ELR (cell line): ENCODE measurements at places on chromosomes 7 and 10.
A peak's percentile ranks its signal among the peaks of the same experiment; 100 is the strongest.

GRCh38 chr7:99094401-99094800 lies 49.5 kb downstream of the SMURF1 start:
- DNase-seq = no peak

DNA sequence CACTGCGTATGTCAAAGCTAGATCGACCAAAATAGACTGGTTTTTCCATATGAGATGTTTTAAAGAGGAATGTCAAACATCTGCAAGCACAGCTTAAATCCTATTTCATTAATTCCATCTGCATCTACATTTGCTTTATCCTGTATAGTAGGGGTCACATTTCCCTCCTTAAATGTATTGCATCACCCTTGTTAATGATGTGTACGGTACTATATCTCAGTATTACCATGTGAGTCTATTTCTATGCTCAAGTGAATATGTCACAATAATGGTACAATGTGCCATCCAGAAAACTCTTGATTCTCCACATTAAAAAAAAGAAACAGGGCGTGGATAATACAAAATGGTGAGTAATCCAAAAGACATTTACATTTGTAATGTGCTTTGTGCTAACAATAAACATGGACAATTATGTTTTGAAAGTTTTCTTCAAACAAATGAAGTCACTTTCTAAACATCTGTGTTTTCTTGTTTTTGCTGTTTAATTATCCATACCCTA lies 56.6 kb downstream of the TWIST1 start:
- DNase-seq = peak; percentile 67

DNA sequence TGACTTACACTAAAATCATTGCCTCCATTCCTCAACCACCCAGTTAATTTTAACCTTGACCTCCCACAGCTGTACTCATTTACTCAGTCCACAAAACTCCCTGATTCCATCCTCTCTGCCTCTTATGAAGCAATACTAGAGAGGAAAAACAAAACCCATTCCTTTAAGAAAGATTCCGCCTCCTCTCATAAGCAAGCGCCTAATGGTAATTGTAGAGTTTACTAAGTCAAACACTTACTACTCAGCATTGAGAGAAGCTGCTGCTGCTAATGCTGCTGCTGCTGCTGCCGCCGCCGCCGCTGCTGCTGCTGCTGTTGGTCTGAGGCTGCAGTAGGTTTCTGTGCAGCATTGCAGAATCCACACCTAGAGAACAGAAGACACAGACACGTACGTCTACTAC lies 2.1 kb upstream of the ADD3 start:
- DNase-seq = peak; percentile 55

- peak; percentile 33 for DNase-seq
Measured at GRCh38 chr7:39709768-39710311, 86.5 kb downstream of the RALA start.

- no peak for DNase-seq
Measured at GRCh38 chr10:80539421-80540031, 1.8 kb downstream of the SH2D4B start.

DNA sequence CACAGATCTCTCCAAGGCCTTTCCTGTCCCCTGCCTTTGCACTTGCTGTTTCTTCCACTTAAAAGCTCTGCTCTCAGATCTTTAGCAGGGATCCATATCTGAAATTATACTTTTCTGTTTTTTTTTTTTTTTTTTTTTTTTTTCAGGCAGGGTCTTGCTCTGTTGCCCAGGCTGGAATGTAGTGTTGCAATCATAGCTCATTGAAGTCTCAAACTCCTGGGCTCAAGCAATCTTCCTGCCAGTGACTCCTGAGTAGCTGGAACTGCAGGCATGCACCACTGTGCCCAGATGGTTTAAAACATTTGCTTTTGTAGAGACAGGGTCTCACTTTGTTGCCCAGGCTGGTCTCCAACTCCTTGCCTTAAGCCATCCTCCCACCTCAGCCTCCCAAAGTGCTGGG lies 5.0 kb upstream of the TSPAN15 start:
- DNase-seq = no peak

DNA sequence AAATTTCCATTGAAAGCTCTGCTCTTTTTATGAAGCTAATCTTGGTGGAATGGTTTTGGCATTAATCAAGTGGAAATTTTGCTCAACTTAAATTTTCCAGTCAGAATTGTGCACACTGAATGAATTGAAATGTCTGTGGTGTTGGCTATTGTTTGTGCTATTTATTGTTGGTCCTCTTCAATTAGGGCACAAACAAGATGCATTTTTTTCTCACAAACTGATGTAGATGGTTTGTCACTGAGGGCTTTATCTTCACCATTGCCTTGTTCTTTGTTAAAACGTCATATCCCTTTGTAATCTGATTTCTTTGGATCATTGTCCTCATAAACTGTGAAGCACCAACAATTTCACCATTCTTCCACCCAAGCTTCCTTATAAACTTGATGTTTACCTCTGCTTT lies 152.1 kb upstream of the RHOBTB1 start:
- DNase-seq = no peak

DNA sequence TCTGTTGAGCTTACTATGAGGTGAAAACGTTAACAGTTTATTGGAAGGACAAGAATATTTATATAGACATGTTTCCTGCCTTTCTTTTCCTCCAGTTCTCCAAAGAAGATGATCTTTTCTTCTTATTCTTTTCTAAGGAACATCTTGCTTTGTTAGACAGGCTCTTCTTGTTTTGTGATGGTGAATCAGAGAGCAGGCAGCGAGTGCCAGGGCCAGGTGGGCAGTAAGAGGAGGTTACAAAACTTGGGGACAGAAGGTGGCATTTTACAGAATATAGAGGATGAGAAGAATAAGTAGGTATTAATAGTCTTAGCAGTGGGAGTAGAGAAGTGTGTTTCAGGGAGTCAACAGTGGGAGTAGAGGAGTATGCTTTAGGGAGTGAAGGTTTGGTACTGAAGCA lies 223.6 kb downstream of the ARL4A start:
- DNase-seq = no peak

- DNase-seq = no peak
Measured at GRCh38 chr7:32073533-32073932, 3.3 kb upstream of the PDE1C start.

DNA sequence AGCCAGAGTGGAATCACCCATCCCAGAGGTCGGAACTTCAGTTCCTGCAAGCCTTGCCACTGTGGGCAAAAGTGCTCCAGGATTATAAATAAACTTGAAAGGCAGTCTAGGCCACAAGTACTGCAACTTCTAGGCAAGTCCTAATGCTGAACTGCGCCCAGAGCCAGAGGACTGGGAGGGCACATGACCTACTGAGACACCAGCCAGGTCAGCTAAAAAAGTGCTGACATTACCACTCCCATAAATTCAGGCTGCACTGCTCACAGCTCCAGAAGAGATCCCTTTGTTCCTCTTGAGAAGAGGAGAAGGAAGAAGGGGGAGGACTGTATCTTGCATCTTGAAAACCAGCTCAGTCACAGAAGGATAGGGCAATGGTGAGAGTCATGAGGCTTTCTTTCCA lies 1084.1 kb upstream of the PHF14 start:
- DNase-seq = no peak

GRCh38 chr10:22895252-22895651 lies 32.6 kb upstream of the ARMC3 start:
- DNase-seq = no peak

DNA sequence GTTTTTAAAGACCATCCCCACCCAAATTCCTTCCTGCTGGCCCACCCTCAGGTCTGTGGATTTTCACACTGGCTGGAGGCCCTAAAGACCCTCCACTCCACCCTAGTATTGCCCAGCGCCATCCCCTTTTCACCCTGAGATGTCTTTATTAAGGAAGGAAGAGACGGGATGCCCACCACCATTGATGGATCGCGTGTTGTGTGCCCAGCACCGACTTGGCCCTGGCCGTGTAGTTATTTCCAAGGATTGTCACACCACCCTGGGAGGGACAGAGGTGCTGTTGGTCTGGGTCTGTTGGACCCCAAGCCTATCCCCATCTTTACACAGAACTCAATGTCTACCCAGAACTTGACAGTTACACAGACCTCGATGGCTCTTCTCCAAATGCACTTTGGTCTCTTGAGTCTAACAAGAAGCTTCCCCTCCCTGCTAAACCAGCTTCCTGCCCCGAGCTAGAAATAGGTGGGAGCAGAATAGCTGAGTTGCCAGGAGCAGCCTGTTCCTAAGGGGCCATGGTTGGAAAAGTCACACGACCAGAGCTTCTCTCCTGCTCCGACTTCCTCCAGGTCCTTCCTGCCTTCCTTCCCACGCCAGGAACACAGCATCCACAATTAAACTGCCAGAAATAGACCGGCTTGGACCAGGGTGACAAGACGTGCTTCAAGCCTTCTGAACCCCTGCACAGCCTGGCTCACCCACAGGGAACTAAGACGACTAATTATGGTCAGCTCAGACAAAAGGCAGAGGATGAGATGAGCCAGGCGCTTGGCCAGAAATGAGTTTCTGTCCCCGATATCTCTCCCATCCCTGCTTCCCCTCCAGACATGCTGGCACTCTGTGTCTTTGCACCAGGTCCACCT lies 139.5 kb upstream of the CHST15 start:
- no peak for DNase-seq

DNA sequence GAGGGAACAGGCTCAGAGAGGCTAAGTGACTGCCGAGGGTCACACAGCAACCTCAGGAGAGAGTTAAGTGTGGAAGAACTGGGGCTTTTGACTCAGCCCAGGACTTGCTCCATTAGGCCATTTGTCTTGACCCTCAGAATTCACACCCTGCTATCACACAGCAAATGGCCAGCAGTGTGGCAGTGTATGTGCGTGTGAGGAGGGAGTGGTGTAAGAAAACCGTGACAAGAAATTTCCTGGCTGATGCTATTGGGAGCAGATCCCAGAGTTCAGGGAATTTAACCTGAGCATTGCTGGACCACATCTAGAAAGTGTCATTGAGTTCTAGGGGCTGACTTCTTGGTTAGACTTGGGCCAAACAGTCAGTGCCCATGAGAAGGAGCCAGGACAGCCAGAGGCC lies 18.4 kb downstream of the VWA2 start:
- no peak for DNase-seq

GRCh38 chr10:62590306-62590705 lies 214.2 kb upstream of the ADO start:
- DNase-seq = peak; percentile 35

- DNase-seq = peak; percentile 54
Measured at GRCh38 chr10:108303149-108303548, 1138.6 kb upstream of the SORCS1 start.

DNA sequence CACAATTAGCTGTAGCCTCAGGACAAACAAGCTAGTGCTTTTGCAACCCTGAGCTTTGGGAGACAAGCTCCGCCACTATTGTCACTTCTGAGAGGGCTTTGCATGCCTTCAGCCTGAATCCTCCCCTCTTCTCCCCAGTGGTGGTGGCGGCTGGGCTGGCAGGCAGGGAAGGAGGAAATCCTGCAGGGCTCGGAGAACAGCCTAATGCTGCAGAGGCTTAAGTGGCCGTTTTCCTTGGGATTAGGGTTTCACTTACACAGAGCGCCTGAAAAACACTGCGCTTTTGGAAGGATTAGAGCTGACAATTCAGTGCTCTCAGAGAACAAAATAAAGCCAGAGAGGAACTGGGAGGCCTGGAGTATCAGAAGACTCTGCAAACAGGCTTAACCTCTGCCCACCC lies 71.3 kb downstream of the PAX2 start:
- no peak for DNase-seq

- DNase-seq = no peak
Measured at GRCh38 chr10:27857616-27858015, 112.0 kb upstream of the MKX start.

DNA sequence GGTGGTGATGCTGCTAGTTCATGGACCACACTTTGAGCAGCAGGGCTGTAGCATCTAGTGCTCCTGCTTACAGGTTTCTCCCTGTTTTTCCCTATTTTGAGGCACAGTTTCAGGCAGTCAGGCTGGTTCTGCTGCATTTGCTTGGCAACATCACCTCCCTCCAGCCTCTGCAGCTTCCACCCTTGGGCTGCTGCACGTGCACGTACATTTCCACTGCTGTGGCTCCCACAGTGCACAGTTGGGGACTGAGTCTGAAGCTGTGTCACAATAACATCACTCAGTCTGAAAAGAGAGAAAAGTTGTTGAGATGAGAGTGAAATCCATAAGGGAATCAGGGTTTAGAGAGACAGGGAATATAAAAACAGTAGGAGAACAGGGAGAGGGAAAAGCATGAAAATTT lies 230.7 kb upstream of the FZD1 start:
- no peak for DNase-seq

DNA sequence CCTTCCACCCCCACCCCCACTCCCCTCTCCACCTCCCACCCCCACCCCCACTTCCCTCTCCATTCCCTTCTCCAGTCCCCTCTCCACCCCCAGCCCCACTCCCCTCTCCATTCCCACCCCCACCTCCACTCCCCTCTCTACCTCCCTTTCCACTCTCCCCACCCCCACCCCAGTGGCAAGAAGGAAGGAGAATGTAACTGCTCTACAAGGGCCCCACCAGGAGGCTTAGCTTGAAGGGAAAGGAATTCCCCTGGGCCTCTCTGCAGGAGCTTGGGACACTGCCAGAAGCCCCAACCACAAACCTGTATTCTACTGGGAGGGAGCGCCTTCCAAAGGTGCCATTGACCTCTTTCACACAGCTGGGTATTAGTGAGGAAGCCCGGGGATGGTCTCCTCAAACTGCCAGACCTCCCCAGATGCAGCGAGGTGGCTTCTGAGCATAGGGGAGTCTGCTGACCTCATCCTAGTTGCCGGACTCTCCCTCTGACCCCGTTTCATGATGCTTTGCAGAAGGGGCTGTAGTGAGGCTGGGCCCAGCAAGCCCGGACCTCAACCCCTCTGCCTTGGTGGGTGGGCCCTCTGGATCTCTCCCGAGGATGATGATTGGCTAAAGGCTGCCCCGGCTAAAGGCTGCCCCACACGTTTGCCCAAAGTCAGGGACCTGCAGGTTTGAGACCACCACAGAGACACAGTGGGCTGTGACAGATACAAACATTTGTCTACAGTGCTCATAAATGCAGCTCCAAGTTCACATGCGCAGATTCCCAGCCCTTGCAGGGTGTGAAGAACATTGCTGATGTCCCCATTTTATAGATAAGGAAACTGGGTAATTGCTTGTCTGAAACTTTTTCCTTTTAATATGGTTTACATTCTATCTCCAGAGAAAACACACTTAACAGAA lies 2.9 kb downstream of the DEPP1 start:
- DNase-seq = peak; percentile 65

- DNase-seq = peak; percentile 42
Measured at GRCh38 chr10:4024027-4024426, 239.0 kb upstream of the KLF6 start.

DNA sequence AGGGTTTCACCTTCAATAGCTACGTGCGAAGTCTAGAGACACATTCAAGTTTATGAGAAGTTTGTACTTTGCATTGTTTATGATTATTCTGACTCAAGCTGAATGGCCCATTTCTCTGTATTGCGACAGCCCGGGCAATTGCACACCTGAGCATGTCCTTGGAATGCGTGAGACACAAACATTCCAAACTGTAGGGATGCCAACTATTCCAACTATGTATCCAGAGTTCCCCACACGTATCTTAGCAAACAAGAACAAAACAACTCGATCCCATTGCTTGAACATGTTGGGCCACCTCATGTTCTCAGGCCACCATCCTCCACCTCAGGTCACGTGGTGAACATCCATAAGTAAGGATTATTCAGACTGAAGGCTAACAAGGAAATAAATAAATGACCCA lies 51.4 kb upstream of the EGFR start:
- DNase-seq = peak; percentile 56
